Inflammatory macrophage treated with lipopolysaccharide for 4 hours (primary cell): ENCODE measurements at places on chromosomes 1 and 21.

DNA sequence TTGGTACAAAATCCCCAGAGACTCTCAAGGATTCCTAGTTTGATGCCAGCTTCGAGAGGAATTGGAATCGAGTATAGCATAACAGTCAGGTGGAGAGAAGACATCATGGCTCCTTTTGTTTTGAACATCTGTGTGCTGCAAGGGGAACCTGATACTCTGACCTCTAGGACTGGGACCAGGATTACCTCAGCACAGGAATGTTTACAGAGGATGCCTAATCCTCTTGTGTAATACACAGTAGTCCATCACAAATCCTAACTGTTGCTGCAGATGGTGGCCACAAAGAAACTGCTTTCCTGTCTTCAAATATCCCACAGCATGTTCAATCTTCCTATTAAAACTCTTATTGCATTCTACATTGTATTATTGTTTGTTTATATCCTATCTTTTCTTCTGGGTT, 111.8 kb upstream of the PRMT6 start:
- DNase-seq: no peak

DNA sequence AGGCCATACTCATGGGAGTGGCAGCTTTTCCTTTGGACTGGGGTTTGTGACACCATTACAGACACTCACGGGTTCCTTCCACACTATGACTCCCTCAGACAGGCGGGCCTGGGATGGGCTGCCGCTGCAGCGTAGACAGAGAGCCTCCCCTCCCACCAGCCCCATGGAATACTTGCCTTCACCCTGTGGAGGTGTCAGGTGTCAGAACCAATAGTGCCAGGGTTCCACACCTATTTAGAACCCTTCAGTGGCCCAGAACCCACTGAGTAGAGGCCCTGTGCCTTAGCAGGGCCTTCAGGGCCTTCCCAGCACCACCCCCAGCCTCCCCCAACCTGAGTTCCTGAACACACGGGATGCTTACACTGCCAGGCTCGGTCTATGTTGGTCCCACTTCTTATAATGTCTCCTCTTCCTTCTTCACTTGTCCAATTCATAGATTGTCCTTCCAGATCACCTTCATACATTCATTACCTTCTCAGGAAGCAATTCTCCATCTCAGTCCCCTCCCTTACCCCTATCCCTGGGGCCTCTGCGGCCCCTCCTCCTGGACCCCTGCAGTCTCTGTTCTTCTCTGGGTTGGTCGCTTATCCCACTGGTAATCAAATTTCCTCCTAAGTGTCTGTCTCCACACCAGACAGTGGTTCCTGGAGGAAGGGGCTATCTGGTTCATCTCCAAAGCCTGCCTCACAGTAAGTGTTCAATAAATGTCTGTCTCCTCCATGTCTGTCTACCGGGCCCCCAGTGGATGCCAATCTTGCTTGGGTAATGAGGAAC, 1.4 kb upstream of the RHBG start:
- no peak for DNase-seq

DNA sequence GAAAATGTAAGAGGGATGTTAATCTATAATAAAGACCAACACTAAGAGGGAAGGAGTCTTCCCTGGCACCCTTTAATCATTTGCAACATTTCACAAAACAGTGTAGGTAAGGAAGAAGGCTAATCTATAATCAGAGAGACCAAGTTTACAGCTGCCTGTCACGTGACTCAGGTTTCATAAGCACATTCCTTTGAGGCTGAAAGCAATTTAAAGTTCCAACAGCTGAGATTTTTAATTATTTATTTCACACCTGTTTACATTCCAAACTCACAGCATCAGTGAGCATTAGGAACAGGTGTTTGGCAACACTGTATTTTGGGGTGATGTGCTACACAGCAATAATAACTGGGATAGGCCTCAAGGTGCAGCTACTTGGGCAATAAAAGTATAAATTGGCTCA, 75.7 kb upstream of the PGBD5 start:
- DNase-seq: no peak

GRCh38 chr1:186949173-186949572, 120.4 kb downstream of the PLA2G4A start:
- no peak for DNase-seq

GRCh38 chr1:153626904-153627714, at the start of gene S100A13:
TSS of gene S100A13 (minus strand) at chr1:153627505. CDS start at chr1:153626472, 1,033 bp downstream.
- DNase-seq: peak; percentile 21

GRCh38 chr1:38728585-38728908, 131.0 kb downstream of the RRAGC start:
- DNase-seq: no peak

DNA sequence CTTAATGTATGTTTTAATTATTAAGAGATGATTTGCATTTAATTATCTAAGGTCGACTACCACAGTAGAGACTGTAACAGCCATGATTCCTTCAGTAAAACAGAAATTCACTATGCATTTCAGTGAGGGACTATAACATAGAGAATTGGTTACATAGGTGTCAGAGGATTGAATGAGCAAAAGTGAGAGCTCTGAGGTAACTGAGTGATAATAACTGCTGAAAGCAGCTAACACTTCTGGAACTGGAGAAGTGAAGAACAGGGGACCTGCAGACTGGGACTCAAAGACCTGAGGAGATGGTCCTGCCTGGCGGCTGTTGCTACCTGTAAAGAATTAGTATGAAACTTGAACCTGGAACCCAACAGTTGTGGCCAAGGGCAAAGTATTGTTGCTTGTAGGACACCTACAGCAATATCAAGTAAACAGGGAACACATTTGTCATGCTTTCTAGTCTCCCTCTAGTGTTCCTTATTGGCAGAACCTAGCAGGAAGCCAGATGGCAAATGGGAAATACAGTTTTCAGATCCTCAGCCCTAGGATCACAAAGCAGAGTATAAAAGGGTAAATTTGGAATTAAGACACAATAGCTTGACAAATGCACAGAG, 110.6 kb downstream of the HS2ST1 start:
- peak; percentile 18 for DNase-seq

GRCh38 chr1:62407398-62408009, 29.3 kb upstream of the USP1 start:
- peak; percentile 57 for DNase-seq

- no peak for DNase-seq
Measured at GRCh38 chr1:82947278-82947677, 1051.7 kb downstream of the TTLL7 start.
